ENCODE measurements at places on chromosomes 1 and 21.

DNA sequence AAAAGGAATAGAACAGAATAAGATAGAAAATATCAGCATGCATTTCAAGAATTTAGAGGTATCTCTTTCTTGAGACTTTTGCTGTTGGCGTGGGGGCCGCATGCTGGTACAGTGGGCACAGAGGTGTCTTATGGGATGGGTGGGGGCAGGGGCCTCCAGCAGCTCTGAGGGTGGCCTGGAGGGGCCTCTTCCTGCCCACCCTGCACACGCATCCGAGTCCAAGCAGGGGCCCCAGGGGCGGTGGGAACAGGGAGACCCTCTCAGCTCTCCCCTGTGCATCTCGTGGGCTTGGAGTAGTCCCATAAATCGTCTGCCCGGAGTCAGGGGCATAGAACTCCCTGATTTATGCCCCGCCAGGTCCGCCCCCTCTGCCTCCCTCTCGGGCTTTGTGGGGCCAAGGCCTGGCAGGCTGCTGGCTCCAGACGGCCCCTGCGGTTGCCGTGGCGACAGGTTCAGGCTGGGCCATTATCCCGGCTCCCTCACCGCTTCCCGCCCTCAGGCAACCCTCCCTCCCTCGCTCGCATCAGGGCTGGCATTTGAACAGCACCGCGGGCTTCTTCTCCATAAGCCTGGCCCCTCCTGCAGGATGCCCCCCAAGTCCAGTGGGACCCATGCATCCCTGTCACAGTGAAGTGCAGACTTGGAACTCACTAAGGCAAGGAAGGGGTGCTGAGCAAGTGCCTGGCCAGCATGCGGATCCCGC is 133.2 kb upstream of the ZBTB40 start:
- peak; percentile 92 for DNase-seq

DNA sequence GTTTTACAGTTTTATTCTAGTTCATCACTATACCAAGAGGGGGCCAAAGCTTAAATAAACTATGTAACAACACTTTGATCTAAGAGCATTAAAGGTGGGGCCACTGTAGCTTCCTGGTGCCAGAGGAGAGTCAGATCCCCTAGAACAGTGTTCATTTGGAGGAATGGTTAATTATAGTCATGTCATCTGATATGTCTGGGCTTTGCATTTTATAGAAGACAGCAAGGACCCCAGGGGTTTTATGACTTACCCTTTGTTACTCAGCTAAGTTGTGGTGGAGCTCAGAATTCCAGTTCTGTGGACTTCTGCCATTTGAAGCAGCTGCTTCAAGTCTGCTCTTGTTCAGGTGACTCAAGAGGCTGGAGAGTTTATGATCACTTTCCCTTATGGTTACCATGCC is 16.7 kb downstream of the KDM4A start:
- DNase-seq = no peak

- no peak for DNase-seq
Observed at GRCh38 chr1:202952818-202953217, 5.3 kb downstream of the ADIPOR1 start.

- DNase-seq = peak; percentile 62
Observed at GRCh38 chr1:206809504-206810084, 37.3 kb upstream of the IL10 start.

- no peak for DNase-seq
Observed at GRCh38 chr1:244603498-244603897, 49.4 kb upstream of the DESI2 start.

DNA sequence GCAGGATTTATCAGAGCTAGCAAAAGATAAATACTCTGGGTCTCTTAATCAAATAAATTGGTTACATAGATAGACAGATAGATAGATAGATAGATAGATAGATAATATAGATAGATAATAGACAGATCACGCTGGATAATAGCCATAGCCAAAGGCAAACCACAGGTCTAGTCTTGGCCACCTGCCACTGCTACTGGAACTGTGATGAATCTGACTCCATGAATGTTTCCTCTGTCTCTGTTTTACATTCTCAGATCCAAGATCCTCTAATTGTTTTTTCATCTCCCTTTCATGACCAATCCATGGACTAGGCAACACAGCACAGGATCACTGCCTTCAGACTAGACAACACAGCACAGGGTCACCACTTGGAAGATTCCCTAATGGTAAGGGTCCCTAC is 444.7 kb upstream of the NFIA start:
- DNase-seq = no peak

DNA sequence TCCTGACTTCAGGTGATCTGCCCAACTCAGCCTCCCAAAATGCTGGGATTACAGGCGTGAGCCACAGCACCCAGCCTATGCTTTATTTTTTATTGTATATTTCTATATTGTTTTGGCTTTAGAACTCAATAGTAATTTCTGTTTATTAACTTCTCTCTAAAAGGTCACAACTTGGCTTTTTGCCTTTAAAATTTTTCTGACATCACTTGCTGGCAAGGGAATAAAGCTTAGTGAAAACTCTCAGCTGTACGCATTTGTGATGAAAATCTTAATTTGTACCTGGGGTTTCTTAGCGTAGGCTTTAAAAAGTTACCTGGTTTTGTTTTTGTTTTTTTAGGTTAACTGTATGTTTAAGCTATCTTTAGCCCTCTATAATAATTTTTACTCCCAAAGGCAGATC is 36.2 kb downstream of the B3GALNT2 start:
- DNase-seq = no peak

DNA sequence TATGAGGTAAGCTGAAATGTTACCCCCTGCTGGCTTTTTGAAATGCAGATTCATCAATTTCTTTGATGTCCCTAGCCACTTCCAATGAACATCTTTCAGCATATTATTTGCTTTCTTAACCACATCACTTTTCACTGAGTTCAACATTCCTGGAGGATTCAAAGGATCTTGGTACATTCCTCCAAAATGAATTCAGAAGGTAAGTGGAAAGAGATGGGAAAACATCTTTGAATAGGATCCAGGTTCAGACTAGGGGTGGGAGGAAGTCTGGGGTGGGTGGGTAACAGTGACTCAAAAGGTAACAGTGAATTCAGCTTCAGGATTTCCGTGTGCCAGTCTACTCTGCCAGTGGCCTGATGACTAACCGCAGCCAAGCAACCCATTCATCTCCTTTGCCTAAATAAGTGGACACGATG is 180.7 kb downstream of the ZC3H11B start:
- DNase-seq = no peak

DNA sequence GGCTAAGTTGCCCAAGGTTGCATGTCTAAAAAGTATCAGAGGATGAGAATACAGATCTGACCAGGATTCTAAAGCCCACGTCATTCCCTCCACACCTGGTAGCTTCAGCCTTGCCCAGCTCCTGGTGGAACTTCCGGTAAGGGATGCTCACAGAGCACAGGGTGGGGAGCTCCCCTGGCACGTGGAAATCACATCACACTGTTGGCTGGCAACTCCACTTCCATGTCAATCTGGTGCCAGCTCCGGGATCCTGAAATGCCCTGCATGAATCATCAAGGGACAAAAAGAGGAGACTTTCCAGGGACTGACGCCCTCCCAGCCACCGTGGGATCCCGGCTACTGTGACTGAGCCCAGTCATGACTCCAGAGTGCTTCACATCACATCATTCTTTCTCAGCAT is 12.4 kb upstream of the BCAR3 start:
- DNase-seq = no peak

GRCh38 chr1:26121854-26122773 is 10.5 kb downstream of the PDIK1L start:
- DNase-seq = no peak

GRCh38 chr21:42113926-42114409 is 42.9 kb downstream of the UMODL1 start:
- no peak for DNase-seq

- DNase-seq = no peak
Observed at GRCh38 chr1:85333186-85333585, 56.8 kb upstream of the BCL10 start.

- DNase-seq = no peak
Observed at GRCh38 chr1:84415396-84415795, 17.1 kb downstream of the DNASE2B start.

DNA sequence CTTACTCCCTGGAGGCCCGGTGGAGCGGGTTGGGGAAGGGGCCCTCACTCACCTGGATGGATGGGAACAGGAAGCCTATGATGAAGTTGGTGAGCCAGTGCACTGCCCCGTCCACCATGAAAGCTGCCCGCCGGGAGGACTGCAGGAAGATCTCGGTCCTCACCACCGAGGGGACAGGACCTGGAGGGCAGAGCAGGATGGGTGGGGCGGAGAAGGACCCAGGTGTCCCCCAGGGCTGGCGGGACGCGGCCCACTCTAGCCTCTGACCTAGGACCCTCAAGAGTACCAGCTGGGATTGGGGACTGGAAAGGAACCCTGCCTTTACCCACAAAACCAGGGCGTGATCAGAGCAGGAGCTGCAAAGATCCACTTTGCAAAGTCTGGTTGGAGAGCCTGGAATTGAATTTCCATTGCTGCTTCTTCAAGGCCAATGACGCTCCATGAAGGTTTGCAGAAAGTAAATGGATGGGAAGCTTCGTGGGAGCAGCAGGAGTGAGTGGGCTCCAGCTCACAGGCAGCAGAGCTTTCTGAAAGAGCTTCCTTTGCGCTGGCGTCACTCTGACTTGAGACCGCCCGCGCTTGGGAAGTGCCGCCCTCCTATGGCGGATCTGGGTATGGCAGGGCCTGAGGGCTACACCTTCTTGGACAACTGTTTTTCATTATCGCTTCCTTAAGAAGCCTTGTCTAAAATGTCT is 21.4 kb downstream of the SLC2A7 start:
- peak; percentile 79 for DNase-seq

- peak; percentile 92 for DNase-seq
Observed at GRCh38 chr1:110605901-110606656, at the start of gene KCNA2. Gene KCNA2, minus strand, starts transcription at chr1:110606358. Its CDS starts 1,576 bp downstream, at chr1:110604782.

- DNase-seq = no peak
Observed at GRCh38 chr1:31886866-31887265, 51.3 kb downstream of the PTP4A2 start.

GRCh38 chr1:214438075-214438474 is 113.3 kb downstream of the PTPN14 start:
- peak; percentile 94 for DNase-seq

DNA sequence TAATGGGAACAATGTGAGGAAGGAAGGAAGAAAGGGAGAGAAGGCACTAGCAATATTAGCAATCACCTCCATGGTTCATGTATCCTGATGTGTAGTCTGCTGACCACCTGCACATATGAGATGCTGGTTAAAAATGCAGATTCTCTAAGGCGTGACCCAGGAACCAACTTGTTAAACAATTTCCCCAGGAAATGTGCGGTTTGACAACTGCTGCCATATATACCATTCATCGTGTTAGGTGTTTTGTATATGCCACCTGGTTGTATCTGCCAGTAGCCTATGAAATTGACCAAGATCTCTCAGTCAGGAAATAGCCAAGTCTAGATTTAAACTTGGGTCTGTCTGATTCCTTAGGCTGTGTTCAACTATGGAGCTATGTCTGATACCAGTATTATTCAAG is 4.1 kb downstream of the SEMA4A start:
- DNase-seq = no peak

GRCh38 chr1:208161005-208161404 is 83.2 kb downstream of the PLXNA2 start:
- no peak for DNase-seq

GRCh38 chr1:151104630-151105029 is 34.1 kb downstream of the GABPB2 start:
- no peak for DNase-seq

DNA sequence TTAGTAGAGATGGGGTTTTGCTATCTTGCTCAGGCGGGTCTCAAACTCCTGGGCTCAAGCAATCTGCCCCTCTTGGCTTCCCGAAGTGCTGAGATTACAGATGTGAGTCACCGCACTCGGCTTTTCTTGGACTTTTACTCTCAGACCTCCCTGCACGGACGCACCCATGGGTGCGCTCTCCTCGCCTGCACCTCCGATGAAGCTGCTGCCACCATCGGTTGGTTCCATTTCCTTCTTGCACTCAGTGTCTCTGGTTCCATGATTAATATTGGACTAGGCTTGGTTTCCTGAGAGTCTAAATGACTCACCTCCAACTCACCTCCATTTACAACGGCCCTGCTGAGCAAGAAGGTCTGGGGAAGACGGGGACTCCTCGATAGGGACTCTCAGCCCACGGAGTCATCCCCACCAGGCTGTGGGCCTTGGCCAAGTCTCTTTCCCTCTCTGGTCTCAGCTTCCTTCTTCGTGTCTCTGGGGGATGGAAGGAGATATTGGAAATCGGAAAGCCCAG is 6.7 kb upstream of the TNFRSF8 start:
- no peak for DNase-seq

DNA sequence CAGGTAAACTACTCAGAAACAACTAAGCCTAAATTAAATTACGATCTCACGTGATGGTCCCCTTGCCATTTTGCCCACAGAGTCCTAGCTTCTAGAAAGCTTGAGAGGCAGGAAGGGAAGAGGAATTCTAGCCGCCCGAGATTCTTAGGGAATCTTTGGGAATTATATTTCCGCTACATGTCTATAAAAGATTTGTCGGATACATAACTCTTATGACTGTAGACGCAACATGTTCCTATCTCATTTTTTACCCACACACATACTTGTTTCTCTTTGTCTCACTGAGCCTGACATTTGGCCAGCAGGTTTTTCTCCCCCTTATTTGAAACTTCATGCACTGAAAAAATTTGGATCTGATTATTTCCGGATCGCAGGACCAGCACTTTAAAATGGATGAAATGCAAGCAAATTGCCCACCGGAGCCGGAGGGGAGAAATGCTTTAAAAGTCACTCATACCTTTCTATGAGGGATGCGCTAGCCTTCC is 5.5 kb downstream of the GLIS1 start:
- no peak for DNase-seq

- peak; percentile 75 for DNase-seq
Observed at GRCh38 chr1:157496121-157496526, 56.2 kb downstream of the FCRL5 start.

DNA sequence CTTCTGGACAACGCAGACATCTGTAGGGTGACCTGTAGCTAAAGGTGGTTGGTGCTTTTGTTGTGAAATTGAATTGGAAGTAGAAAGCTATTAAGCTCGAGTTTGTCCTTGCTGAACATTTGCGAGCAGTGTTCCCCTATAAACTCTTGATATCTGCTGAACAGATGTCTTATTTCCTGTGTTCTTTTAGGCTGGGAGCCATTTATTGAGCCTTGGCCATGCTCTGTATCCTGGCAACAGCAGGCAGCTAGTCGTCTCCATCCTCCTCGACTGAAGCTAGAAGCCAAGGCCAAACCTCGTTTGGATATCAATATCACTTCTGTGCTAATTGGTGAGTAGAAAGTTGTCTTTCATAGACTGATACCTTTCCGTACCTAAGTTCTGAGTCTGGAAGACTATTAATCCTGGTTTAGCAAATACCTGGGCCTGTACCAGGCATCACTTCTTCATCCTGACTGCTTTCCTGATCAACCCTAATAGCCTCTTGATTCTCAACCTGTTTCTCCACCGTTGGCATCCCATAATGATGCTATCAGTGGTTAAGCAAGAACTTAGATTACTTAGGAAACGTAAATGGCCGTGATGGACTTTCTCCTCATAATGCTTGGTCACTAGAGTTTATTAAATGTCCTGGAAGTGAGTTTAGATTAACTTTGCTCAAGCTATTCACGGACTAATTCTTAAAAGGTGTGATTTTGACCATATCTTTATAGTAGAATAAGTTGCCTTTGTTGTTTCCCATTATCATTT is 103.4 kb downstream of the VPS13D start:
- no peak for DNase-seq

- peak; percentile 92 for DNase-seq
Observed at GRCh38 chr1:204127597-204128242, 24.1 kb downstream of the ETNK2 start.

All from WERI-Rb-1 (cell line).